ENCODE measurements at places on chromosomes 7 and 10.
A peak's percentile ranks its signal among the peaks of the same experiment; 100 is the strongest.

DNA sequence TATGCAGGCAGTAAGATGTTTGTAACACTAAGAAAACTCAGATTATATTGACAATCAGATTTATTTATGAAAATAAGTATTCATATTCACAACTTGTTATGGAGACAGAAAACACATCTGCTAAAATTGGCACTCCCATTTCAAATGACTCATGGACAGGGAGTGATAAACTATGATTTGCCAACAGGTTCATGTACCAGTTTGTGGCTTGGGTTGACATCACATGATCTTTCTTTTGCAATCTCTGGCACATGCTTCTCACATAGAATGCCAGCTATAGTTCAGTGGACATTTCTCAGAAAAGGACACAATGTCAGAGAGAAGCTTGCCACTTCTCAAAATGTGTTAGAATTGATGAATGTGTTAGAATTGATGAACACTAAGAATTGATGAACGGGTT is 663.2 kb upstream of the ANKRD30A start:
- DNase-seq = no peak

DNA sequence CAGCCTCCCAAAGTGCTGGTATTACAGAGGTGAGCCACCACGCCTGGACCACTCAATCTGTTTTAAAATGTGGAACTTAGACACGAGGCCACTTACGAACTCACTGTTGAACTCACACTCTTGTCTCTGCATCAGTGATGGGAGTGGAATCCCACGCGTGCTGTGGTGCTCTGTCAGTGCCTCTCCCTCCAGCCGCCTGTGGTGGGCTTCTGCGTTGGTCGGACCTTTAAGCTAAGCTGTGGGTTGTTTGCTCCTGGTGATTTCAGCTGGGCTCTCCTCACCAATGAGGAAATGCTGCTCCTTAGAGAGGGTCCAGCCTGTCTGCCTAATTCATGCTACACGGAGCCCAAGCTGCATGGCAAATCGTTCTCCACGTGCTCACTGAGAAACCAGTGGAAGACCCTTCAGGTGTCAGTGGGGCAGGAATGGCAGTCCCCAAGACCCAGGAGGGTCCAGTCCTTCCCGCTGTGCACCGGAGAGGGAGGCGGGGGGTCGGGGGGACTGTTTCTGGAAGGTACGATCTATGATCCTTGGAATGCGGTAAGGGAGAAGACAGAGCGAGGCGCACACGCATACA is 17.9 kb upstream of the PRKAR1B start:
- peak; percentile 40 for DNase-seq

DNA sequence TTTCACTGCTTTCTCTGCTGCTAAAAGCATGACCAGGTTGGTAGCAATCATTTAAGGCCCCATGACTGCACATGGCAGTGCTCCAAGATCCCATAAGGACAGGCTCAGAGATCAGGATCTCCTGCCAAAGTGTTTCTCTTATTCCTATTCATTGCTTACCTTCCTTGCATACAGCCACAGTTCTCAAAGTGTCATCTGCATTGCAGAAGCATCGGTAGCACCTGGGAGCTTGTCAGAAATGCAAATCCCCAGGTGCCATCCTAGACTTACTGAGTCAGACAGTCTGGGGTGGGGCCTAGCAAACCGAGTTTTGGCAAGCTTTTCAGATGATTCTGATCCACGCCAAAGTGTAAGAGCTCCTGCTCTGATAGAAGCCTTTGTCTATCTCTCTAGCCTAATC is 489.0 kb upstream of the AUTS2 start:
- no peak for DNase-seq

DNA sequence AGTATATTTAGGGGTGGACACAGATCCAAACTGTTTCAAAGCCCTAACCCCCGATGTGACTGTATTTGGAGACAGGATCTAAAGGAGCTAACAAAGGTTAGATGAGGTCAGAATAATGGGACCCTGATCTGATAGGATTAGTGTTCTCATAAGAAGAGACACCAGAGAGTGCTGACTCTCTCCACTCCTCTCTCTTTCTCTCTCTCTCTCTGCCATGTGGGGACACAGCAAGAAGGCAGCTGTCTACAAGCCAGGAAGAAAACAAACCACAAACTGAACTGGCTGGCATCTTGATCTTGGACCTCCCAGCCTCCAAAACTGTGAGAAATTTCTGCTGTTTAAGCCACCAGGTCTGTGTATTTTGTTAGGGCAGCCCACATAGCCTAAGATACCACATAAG is 84.7 kb upstream of the KDM7A start:
- no peak for DNase-seq

GRCh38 chr7:1567049-1567771 is 2.6 kb downstream of the PSMG3 start:
- no peak for DNase-seq

GRCh38 chr7:86818903-86819302 is 175.2 kb downstream of the GRM3 start:
- no peak for DNase-seq

GRCh38 chr10:70435241-70436085 is 6.0 kb downstream of the NODAL start:
- peak; percentile 53 for DNase-seq

GRCh38 chr10:7696545-7696944 is 6.6 kb upstream of the ITIH2 start:
- DNase-seq = peak; percentile 65

DNA sequence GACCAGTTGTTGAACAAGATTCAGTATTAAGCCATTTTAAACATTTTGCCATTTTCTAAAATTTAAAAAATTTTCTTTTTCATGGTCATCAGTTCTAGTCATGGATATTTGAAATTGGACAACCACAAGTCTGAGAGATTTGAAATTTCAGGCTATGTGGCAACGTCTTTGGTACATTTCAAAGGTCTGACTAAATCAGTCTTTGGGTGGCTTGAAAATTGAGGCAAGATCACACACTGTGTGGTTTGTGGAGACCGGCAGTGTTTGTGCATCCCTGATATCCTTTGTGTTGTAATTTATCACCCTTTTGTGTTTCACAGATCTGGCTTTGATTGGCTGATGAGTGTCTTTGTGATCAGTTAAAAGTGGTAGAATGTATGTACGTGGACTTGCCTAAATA is 35.7 kb downstream of the CCAR1 start:
- DNase-seq = no peak

DNA sequence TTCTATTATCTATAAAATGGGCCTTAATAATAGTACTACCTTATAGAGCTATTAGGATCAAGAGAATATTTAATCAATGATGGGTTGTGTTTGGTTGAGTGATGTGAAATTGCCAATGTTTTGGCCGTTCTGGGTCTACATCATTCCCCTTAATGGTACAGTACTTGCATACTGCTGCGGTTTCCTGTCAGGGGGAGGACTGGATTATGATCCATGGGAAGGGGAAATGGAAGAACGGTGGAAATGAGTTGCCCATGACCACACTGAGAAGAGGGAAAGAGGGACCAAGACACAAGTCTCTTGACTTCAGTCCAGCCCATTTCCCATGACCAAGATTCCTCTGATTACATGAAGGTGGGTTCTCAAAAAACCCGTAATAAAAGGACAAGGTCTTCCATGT is 999 bp upstream of the MRPS24 start:
- DNase-seq = no peak

DNA sequence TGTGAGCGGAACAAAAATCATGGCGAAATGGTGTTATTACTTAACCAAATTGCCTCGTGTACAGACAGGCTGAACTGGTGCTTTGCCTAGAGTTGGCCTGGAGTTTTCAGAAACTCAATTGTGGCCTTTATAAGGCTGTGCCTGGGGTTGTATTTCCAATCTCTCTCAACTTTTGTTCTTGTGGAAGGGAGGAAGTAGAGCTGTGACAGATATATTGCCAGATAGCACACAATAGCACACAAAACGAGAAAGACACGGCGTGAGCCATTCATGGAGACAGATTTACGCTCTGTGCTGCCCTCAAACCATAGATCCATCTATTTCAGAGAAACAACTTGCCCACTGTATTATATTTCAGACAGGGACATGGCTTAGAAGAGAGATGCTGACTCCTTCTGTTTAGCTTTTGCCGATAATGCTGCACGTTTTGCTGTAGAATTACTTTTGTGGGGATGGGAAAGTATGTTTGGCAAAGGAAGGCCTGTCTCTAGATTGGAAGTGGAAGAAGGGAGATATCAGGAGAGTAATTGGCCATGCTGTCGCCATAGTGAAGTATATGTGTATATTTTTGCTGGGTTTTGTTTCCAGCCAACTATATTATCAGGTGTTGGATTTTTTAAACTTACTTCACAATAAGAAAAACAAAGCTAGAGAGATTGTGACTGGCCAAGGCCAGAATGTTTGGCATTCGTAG is 80.4 kb downstream of the AUTS2 start:
- DNase-seq = no peak

GRCh38 chr10:132439025-132439388 is 42.0 kb downstream of the PWWP2B start:
- no peak for DNase-seq

DNA sequence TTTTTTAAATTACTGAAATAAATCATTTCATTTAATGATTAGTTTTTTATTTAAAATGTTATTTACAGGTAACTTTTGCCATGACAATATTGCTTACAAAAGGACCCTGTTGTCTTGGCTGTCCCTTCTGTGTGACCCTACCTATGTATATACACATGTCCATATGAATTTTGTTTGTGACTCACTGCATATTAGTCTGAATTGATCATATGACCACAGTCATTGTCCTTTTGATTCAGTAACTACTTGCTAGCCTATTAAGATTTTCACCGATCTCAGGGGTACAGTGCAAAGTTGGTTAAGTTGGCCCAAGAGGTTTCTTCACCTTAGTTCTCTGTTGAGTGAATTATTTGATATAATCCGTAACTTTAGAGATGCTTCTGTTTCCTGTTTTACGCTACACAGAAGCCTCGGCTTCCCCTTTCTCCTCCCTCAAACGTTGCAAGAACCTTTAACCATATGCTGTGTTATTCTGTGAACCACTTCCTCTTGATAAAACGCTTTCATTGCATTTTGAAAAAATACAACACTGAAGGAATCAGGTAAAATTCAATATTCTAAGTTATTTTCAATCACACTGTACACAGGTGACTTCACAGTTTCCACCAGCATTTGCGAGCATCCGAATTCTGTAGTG is 43.9 kb downstream of the APBB1IP start:
- DNase-seq = no peak

GRCh38 chr7:35268953-35269352 is 15.1 kb upstream of the TBX20 start:
- no peak for DNase-seq

DNA sequence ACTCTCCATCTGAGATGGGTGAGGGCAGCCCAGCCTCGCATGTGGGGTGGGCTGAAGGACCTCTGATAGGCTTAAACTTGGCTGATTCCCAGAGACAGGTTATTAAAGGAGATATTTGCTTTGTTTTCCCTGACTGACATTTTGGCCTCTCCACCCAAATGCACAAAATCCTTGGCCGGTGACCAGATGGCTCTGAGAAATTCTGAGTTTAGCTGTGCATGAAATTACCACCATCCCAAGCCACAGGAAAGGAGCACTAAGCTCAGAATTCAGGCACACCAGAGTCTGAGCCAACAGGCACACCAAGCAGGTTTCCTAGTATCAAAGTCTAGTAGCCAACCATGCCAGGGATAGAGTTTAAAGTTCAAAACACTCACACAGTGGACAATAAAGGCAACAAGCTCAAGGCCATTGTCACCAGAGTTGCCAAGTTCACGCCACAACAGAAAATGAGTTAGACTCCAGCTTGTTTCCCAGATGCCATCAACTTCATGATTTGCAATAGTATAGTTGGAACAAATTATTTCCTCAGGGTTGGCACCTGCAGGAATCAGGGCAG is 387.6 kb downstream of the KCNMA1 start:
- no peak for DNase-seq

GRCh38 chr7:1939434-1940401 is 269.6 kb downstream of the ELFN1 start:
- DNase-seq = no peak

DNA sequence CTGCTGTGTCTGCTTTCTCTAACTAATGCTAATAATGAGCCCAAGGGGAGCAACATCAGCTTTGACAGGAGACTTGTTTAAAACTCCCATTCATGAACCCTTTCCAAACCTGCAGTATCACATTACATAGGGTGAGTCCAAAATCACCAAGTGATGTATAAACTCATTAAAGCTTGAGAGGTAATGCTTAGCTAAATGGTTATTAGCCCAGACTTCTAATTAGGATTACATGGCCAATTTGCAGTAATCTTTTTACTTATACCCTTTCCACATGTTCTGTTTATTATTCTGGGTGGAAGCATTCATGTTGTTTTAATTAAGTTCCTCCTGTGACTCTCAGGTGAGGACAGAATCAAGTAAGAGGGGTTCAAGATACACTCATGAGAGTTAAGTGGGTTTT is 17.5 kb downstream of the ZNF138 start:
- DNase-seq = no peak

GRCh38 chr7:7330997-7331396 is 148.7 kb downstream of the C1GALT1 start:
- no peak for DNase-seq

- no peak for DNase-seq
Measured at GRCh38 chr10:9222917-9223316, 1168.4 kb downstream of the GATA3 start.

GRCh38 chr7:39712751-39713150 is 89.4 kb downstream of the RALA start:
- no peak for DNase-seq

- DNase-seq = no peak
Measured at GRCh38 chr7:134640842-134641715, 5.6 kb upstream of the BPGM start.

DNA sequence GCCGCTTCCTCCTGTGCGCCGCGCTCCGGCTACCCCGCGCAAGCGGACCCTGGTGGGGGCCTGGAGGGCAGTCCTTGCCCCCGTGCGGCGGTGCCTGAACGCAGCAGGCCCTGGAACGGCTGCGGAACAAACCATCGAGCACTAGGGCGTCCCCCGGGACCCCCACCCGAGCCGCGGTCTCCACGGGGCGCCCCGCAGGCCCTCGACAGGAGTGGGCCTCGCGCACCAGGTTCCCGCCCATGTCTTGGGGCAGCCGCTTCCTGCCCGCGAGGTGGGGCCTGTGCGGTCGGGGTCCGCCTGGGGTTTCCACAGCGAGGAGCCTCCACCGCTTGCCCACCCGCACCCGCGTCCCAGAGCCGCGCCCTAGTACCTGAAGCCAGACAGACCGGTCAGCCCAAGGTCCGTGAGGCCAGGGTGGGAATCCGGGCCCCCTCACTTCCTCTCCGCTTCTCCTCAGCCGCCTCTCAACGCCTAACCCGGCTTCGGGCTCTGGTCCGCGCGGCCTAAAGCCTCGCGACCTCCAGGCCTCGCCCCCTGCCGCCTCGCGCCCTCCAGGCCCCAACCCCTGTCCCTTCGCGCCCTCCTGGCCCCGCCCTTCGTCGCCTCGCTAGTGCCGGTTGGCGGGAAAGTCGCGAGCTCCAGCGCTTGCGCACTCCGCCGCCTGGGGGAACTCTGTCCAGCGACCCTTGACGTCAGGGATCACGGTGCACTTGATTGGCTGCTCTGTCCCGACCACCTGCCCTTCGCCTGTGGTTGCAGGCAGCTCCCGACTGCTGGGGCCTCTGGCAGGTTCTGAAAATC is 7.0 kb upstream of the GBX1 start:
- no peak for DNase-seq

DNA sequence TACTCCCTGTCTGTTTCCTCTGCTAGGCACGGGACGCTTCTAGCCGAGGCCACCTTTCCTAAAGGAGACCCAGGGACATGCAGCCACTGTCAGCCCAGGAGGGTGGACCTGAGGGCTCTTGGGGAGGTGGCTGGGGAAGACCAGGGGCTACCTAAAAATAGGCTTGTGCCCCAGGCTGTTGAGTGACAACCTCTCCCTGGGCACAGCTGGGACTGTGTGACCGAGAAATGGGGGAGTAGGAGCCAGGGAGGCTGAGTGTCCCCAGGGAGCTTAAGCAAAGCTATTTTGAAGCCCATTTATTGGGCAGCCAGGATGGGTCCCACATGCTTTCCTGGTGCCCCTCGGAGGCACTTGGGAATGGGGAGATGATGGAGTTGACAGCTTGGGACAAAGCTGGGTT is 63.8 kb downstream of the CALML3 start:
- DNase-seq = no peak
